ENCODE measurements at places on chromosomes 7 and 10.

DNA sequence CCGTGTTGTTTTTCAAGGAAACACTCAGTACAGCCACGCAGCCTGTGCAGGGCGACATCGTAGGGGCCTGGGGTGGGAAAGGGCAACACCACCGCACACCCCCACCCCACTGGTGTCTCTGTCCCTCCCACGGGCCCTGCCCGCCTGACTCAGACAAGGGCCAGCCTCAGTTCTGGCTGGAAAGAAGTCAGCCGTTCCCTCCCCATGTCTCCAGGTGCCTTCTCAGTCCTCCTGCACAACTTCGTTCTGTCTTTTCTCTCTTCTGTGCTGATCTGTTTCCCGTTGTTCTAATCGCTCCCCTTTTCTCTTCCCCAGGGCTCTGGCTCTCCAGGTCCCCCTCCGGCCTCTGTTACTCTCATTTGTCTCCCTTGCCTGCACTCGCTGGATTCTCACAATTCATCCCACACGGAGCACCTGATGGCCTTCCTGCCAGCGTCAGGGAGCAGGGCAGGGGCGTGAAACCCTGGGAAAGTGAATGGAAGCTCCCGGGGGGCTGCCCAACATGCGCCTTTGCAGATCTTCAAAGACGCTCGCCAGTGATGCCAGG lies 97.7 kb downstream of the WDR37 start:
- no peak for DNase-seq

DNA sequence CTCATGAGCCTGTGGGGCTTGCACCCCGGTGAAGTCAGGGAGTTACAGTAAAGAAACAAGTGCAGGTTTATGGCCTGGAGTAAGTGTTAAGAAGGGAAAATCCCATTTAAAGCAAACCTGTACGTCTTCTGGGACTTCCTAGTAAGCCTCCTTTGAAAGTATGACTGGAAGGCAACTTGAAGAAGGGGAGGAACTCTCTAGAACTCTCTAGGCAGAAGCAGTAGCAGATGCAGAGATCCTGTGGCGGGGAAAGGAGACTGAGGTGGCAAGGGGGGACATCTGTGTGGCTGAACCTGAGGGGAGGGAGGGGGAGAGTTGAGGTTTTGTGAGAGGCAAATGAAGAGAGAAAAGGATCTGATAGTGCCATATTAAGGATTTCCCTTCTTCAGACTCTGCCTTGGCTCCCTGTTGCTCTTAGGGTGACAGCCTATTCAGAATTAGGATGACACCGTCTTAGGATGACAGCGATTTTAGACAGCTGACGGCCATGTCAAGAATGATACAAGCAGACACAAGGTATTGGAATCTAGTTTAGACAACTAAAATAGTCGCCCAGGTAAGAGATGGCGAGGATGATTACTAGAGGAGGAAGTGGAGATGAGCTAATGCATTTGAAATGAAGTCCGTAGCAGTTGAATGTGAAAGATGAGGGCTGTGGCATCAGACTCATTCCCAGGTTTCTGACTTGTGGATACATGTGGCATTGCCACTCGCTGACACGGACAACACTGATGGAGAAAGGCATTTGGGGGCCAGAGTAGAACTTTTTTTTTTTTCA lies 29.0 kb downstream of the CUL1 start:
- DNase-seq = no peak

- no peak for DNase-seq
These were observed 230.2 kb downstream of the AHR start for GRCh38 chr7:17528636-17529035.

DNA sequence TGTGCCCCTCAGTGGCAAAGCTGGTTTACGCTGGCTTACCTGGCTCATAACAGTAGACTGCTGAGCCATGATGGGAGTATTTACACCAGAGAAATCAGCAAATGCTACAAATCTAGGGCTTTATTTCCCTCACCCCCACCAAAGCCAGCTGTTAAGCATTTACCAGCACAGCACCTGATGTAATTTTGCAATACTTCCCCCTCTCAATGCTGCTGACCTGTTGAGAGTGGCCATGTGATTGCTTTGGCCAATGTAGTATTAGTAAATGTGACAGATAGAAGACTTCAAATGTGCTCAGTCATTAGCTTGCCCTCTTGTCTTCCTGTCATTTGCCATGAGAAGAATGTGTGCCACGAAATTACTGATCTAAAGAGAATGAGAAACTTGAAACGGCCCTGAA lies 46.6 kb downstream of the HERPUD2 start:
- DNase-seq = no peak

GRCh38 chr10:7300384-7300971 lies 110.4 kb downstream of the SFMBT2 start:
- no peak for DNase-seq

All from CD4-positive, alpha-beta T cell treated with Interleukin-17A for 1 hour (primary cell).